ENCODE measurements at places on chromosomes 1 and 21. TPM values are rescaled to one million over a fixed set of nuclear protein-coding genes. Genes with fewer than 3 reads are reported as not detected.

Gene AGMAT
- 32.5 TPM for total RNA-seq

Gene PLEKHN1
- total RNA-seq = 4.0 TPM

Gene LIN28A
- not detected for total RNA-seq

Gene LCE1A
- not detected for total RNA-seq

Gene PGLYRP4
- total RNA-seq = not detected

Gene AKR7A3
- 1.4 TPM for total RNA-seq

Gene ALX3
- total RNA-seq = not detected

Gene HRNR
- total RNA-seq = not detected

Gene KCNT2
- total RNA-seq = not detected

Gene SLAMF9
- not detected for total RNA-seq

All from activated T-helper 2 cell treated with anti-CD3 and anti-CD28 coated beads, Interferon-gamma antibody, Interleukin-2, Interleukin-4, amounts not matched to agents 10 μg/mL and 5 μg/mL and 100 μg/mL, durations not matched to agents 14 hours and 24 hours and 36 hours (primary cell).